Hepatocyte (in vitro differentiated cells): ENCODE measurements at places on chromosomes 7 and 10.

GRCh38 chr7:36262309-36263094, 109.4 kb downstream of the EEPD1 start:
- H3K27ac ChIP-seq: no peak overlapping the region
- H3K27me3 ChIP-seq: no peaks in the 10 kb centered on the region
- H3K4me1 ChIP-seq: peaks cover 35% of the 10 kb centered on the region
- no peak for DNase-seq

DNA sequence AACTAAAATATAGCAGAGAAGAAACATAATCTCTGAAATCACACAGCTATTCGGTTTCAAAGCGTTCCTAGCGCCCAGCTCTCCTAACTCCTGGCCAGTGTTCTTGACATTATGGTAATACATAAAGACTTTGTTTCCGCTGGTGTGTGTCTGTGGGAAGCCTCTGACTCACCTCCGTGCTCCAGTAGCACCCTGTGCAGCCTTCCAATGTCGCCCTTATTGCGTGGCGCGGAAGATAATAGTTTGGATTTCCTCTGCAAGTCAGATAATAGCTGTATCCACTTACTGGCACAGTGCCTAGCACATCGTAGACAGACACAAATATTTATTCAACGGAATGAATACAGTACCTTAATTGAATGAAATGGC, 570 bp downstream of the BMS1 start:
- H3K27me3 ChIP-seq: no peaks in the 10 kb centered on the region
- peak; percentile 51 for DNase-seq
- H3K36me3 ChIP-seq: no peaks in the 10 kb centered on the region
- peak overlapping the region; percentile 77 for H3K4me3 ChIP-seq
- H3K4me1 ChIP-seq: no peaks in the 10 kb centered on the region
- peak overlapping the region; percentile 97 for H3K27ac ChIP-seq

DNA sequence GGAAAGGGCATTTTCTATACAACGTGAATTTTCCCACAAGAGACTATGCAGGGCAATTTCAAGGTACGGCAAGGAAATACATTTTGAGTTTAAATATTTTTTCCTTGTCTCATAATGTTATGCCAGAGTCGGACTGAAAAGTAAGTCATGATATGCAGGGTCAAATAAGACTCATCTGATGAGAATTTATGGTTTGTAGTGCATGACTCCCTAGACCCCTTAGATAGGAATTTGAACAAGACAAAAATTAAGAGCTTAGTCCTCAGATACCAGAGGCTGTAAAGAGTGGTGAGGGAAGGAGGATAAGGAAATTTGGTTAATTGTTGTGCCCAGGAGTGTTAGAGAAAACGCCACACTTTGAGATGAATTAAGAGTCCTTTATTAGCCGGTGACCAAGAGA, 616.6 kb downstream of the XPNPEP1 start:
- no peaks in the 10 kb centered on the region for H3K36me3 ChIP-seq
- H3K4me1 ChIP-seq: peaks cover 7% of the 10 kb centered on the region
- H3K4me3 ChIP-seq: no peak overlapping the region
- H3K27me3 ChIP-seq: no peaks in the 10 kb centered on the region

- H3K27ac ChIP-seq: no peak overlapping the region
- H3K4me3 ChIP-seq: no peak overlapping the region
Observed at GRCh38 chr7:26684447-26684846, 179.9 kb downstream of the SKAP2 start.

GRCh38 chr10:80415734-80416478, 7.6 kb downstream of the PRXL2A start:
- DNase-seq: no peak
- H3K36me3 ChIP-seq: no peaks in the 10 kb centered on the region
- H3K4me3 ChIP-seq: no peak overlapping the region
- H3K4me1 ChIP-seq: peaks cover 69% of the 10 kb centered on the region

GRCh38 chr7:11127114-11127785, 153.6 kb downstream of the PHF14 start:
- no peak overlapping the region for H3K4me3 ChIP-seq
- no peak for DNase-seq
- H3K36me3 ChIP-seq: no peaks in the 10 kb centered on the region
- H3K27me3 ChIP-seq: no peaks in the 10 kb centered on the region
- H3K27ac ChIP-seq: no peak overlapping the region

- no peak for DNase-seq
- H3K27me3 ChIP-seq: no peaks in the 10 kb centered on the region
- H3K4me3 ChIP-seq: no peak overlapping the region
- H3K27ac ChIP-seq: no peak overlapping the region
- no peaks in the 10 kb centered on the region for H3K36me3 ChIP-seq
Observed at GRCh38 chr7:95357623-95358022, 33.3 kb upstream of the PON1 start.
